Stimulated activated CD8-positive, alpha-beta memory T cell treated with anti-CD3 and anti-CD28 coated beads, Interleukin-7, amount 100 ng/mL, for 4 hours (primary cell): ENCODE measurements at places on chromosomes 6 and 20.

DNA sequence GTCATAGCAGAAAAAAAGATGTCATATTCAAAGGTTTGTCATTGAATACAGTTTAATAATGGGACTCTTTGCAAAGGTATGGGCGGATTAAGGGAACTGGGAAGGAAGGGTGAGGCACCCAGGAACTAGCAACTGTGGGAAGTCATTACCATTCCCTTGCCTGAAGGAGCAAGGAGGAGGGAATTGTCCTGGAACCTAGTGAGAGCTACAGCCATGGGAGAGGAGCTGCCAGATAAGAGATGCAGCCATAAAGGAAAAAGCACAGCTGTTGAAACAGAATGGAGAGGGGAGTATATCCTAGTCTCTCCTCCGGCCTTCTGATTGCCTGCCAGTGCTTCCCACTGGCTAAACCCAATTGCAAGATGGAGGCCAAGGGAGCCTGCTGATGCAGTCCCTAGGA lies 250.6 kb downstream of the BCKDHB start:
- no peak for DNase-seq

GRCh38 chr20:6185268-6185667 lies 62.4 kb upstream of the FERMT1 start:
- DNase-seq: no peak

DNA sequence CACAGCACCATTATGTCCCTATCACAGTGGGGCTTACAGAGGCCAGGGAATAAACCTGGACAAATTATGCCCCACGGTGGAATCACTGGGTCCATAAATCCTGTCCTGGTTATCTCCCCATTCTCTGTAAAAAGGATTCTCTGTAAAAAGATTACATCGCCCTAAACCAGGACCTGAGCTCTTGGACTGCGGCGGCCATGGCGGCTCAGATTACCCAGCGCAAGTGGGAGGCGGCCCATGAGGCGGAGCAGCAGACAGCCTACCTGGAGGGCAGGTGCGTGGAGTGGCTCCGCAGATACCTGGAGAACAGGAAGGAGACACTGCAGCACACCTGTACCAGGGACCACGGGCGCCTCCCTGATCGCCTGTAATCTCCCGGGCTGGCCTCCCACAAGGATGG lies 8.4 kb upstream of the HLA-A start:
- DNase-seq: no peak

DNA sequence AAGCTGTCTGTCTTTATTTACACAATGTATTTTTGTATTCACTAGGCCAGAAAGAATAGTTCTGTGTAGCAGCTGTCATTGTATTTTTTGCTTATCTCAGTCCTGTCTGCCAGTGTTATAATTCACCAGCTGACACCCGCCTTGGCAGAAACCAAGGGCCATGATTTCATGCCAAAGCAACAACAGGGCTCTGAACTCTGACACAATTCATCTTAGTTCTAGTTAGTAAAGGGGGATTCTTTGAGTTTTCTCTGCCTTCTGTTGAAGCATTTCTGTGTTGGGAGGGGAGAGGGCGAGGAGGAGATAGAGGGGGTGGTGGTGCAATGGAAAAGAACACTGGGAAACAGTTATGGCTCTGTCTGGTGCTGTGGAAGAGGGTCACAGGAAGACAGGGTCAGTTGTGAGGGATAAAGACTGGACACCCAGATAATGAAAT lies 684.6 kb upstream of the MARCKS start:
- DNase-seq: no peak

- no peak for DNase-seq
Measured at GRCh38 chr20:58956078-58956477, 25.0 kb upstream of the NELFCD start.

DNA sequence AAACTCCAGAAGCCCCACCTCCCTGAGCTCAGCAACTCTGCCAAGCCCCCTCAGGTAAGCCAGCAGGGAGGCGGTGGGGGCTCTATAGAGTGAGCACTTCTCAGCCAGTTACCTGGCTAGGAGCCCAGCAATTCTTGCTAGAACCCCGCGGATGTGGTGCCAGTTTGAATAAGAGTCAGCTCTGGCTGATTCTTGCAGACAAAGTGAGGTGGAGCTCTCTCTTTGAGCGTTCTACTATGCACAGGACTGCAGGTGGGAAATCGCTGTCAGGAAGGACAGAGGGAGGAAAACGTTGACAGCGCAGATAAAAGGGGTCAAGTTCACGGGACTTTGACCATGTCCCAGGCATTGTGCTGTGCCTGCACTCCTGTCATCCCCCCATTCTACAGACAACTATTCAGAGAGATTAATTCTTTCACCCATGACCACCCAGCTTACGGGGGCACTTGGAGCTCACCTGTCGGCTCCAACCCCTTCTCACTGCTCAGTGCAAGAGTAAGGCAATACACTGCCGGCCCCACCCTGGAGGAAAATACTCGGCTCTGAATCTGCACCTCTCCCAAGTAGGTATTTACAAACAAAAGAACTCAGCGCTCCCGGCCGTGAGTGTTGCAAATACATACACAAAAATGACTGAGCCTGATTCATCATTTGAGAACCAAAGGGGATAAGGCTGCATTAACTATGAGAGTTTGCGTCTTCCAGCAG lies 92.9 kb downstream of the ANKRD60 start:
- DNase-seq: no peak

DNA sequence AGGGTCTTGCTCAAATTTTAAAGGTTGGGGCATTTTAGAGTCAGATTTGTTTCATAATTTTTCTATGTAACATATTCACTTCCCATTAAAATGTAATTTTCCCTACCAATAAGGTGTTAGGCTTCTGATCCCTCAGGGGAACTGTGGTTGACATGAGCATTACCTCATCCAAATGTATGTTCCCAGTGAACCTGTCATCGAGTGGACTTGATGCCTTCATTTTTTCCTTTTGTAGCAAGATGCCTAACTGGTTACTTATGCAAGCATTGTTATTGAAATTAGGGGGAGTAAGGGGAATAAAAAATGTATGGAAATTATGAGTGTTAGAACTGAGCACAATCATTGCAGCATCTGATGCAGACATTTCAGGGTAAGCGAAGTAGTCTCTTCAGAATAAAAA lies 360.5 kb downstream of the BCKDHB start:
- DNase-seq: no peak

- no peak for DNase-seq
Measured at GRCh38 chr6:81725127-81725526, 27.4 kb downstream of the TENT5A start.

GRCh38 chr20:5065879-5066383 lies 53.8 kb downstream of the PCNA start:
- no peak for DNase-seq

DNA sequence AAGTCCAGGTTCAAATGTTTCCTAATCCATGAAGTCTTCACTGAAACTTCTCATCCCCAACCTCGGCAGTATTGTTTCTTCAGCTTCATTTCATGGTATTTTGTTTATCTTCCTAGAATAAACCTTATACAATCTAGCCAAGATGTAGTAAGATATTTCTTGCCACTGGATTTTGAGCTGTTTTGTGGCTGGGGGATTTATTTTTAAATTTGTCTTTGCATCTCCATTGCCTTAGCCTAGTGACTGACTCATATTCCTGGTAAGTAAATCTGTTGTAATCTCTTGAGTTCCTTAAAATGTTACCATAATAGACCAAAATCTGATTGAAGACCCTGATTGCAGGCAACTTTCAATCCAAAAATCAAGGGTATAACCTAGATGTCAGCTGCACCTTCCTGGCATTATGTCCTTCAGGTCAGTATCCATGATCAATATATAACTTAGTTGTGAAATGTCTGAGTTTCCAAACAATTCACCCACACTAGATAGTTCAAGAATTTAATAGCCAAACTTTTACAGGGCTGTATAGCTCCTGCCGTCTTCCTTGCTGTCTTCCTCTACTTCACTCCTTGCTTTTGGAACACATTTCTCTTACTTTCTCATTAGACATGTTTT lies 4.7 kb upstream of the TRMT11 start:
- DNase-seq: no peak

DNA sequence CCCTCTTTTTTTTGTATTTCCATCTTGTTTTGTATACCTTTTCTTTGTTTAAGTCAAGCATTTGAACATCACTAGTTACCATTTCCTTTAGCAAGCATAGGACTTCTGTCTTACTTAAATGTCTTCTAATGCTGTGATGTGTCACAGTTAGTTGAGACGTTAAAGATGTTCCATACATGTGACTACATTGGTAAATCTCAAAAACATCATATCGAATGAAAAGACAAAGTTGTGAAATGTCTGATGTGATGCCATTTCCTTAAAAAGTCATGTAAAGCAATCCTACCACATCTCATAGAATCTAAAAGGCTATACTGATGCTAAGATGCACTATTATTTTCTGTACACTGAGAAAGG lies 26.8 kb downstream of the SLC16A10 start:
- no peak for DNase-seq

- no peak for DNase-seq
Measured at GRCh38 chr6:10441004-10441654, 26.3 kb upstream of the TFAP2A start.

GRCh38 chr20:49866051-49866450 lies 49.3 kb downstream of the SPATA2 start:
- no peak for DNase-seq

DNA sequence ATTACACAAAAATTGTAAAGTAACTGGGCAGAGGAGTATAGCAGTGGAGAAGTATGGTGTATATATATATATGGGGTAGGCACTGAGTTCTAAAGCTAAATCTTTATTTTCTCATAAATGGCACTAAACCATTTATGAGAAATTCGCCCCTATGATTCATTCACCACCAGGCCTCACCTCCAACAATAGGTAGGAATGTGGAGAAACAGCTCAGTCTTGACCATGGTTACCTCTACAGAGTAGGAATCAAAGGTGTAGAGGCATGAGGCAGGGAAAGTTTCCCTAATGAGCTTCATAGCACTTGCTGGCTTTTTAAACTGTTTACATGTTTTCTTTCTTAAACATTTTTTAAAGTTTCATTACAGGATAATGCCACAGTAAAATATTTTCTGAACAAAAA lies 36.9 kb upstream of the SUMO4 start:
- DNase-seq: no peak

GRCh38 chr20:54250691-54251090 lies 42.8 kb downstream of the PFDN4 start:
- DNase-seq: no peak

GRCh38 chr6:132464538-132465256 lies 48.2 kb downstream of the STX7 start:
- DNase-seq: no peak

GRCh38 chr6:3610921-3611320 lies 140.6 kb downstream of the PXDC1 start:
- DNase-seq: no peak

DNA sequence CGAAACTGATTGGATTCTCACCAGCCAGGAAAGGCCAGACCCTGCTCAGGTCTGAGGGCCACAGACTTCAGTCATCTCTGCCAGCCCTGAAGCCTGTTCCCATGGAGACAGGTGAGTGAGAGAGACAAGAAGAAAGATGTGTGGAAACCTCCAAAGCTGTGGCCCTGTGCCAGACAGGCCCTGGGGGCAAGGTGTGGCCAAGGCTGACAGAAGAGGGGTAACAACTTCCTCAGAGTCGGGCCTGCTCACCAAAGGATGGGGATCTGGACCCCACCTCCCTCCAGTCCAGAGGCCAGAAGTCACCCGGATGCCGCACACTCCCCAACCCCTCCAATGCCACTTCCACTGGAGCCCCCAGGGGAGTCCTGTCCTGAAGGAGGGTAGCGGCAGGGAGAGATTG lies 73.6 kb downstream of the MDGA1 start:
- DNase-seq: no peak

DNA sequence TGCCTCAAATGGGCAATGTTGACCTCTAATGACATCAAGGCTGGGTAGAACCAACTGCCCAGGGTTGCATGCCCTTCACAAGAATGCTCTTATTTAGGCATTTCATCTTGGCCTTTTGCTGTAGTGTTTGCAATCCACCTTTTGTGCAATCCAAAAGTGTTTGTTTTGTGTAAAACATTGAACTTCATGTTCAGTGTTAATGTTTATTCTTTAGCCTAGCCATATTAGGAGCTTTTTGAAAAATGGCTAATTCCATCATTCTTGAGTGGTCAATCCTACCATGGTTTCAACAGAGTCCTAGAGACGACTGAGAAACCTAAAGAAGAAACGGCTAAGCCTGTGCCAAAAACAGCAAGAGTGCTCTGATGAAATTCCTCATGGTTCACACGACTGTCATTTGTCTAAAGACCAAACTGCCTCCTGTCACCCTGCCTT lies 279.6 kb upstream of the PRDM1 start:
- no peak for DNase-seq

GRCh38 chr6:53566755-53567154 lies 21.9 kb upstream of the GCLC start:
- DNase-seq: no peak

DNA sequence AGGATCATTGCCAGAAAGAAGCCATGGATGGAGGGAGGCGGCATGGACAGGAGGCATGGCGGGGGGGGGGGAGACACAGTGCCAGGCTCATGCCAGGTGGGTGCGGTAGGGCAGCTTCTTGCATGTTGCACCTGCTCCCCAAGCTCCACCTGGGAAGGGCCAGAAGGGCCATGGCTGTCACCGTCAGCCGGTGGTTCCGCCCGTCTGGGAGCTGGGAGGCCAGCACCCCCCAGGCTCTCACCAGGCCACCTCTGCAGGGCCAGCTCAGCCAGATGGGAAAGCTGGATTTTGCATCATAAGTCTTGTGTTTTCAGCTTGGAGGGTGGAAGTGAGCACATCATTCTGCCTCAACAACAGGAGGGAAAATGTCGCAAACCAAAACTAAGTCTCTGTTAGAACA lies 404.7 kb downstream of the TAF4 start:
- no peak for DNase-seq

GRCh38 chr6:142414462-142415250 lies 112.8 kb downstream of the ADGRG6 start:
- no peak for DNase-seq

DNA sequence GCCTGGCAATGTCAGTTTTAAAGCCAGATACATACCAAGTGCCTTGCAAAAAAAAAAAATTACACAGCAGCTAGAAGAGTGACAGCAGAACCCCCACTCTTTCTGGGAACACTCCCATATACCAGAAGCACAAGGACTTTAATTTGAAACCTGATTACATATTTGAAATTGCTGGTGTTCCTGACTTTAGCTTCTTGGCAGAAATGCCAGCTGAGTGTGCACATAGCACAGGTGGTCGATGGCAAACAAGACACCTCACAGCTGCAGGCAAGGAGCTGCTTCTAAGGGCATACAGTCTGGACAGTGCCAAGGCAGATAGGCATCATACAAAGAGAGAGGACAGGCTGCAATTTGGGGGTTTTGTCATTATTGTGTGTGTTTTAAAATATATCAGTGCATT lies 150.7 kb upstream of the SGK1 start:
- no peak for DNase-seq

DNA sequence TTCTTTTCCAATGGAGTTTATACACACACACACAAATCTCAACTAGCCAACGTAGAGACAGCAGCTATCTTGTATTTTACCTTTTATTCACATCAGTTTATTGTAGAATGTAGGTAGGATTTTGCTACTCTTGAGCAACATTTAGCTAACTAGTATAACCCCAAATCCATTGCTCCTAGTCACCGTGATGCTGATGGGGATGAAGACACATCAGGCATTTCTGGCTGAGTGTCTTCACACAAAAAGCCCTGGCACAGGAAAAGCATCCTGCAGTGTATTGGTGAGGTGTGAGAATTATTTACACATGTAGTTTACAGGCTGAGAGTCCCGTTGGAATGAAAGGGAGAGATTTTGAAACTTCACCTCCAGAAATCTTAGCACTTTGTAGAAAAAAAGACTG lies 65.9 kb upstream of the FBXL4 start:
- DNase-seq: no peak
